ENCODE measurements at places on chromosomes 7 and 10.
A peak's percentile ranks its signal among the peaks of the same experiment; 100 is the strongest.

GRCh38 chr10:86344281-86344680, 22.3 kb downstream of the GRID1 start:
- no peak for DNase-seq

DNA sequence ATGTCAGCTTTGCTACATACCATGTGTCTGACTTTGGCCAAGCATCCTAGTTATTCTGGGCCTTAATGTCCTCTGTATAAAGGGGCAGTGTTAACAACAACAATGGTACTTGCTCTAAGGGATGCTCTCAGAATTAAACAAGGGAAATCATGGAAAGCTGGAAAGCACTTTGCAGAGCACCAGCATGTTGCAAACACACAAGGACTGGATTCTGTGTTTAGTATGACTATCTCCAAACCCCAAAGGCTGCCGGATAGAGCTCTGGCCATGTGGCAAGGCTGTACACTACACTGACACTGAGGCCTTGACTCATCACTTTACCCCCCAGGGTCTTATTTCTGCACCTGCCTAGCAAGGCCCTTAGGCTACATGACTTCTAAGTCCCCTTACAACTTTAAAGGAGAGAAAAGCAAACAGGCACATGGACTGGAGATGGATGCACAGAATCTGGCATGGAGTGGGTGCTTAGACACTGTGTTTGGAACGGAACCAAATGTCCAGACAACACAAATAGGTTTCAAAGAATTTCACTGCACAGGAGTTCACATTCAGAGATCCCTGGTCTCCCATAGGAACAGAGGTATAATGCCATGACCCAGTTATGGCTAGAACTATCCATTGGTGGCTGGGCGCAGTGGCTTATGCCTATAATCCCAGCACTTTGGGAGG, 74.6 kb downstream of the FAM13C start:
- DNase-seq, result no peak

DNA sequence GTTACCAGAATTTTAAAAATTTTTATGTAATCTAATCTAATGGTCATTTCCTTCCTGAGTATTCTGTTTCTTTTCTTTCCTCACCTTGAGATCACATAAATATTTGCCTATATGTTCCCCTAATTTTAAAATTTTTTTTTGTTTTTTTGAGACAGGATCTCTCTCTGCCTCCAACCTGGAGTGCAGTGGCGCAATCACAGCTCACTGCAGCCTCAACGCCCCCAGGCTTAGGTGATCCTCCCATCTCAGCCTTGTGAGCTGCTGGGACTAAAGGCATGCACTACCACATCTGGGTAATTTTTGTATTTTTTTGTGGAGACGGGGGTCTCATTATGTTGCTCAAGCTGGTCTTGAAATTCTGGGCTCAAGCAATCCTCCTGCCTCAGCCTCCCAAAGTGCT, 4.1 kb upstream of the PROSER2 start:
- no peak for DNase-seq

DNA sequence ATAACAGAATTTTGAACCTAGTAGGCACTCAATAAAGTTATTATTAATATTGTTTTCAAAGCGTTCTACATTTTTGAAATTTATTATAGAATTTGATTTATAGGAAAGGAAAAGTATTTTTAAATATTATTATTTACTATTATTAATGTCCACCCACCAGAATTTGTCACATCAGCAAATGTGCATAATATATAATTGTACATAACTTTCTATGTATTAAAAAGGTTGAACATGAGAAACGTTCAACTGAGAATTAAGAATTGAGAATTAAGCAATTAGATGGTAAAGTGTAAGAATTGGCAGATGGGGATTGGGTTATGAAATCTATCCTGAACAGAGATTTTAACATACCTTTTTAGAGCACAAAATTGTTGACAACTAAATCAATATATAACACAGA, 129.8 kb downstream of the PTN start:
- no peak for DNase-seq

GRCh38 chr7:105934572-105935185, 28.4 kb upstream of the CDHR3 start:
- DNase-seq, result no peak

DNA sequence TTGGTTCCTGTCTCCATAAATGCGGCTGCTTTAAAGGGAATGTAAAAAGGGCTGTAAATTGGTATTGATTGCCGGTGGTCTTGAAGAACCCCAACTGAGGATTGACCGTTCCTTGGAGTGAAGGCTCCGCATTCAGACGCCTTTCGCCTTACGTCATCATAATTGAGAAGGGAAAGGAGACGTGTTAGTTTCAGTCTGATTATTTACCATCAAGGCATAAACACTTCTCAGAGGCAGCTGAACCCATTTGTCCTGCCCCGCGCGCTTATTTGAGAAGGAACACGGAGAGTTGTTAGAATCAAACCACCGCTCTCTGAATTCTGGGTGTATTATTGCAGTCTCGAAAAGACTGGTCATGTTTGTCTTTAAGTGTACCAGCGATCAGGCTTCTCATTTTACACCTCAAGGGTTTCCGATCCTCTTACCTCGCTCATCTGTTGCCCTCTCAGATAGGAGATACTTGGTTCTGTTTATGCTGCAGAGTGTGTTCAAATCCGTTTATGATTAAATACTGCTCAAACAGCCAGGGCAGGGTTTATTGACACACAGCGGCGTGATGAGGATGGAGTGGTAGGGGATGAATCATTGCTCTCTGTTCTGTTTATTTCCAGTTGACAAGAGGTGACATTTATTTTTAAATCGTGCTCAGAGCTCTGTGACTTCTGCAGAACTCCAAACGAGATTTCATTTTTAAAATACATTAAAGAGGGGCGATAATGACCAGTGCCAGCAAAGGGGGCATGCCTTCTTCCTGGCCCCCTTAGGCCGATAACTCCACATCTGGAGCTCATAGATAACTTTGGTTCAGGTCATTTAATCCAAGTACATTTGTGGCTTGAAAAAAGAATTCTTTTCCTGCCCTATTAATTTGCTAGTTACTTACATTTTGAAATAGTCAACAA, 30.4 kb downstream of the FOXK1 start:
- no peak for DNase-seq

DNA sequence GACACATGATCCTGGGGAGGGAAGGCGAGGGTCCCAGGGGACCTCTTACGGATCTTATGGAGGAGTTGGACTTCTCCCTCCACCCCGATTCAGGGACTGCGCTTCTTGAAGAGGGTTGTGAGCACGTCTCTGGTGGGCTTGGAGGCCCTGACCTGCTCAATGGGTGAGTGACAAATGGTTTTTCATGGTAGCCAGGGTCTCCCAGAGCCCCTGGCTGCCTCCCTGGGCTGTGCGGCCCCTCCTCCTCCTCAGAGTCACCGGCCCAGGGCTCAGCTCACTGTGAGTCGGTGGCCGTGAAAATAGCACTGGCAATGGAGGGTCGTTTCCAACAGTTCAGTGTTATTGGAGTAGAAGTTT, 26.6 kb downstream of the INPP5A start:
- DNase-seq, result no peak

GRCh38 chr7:11726794-11727155, 105.2 kb downstream of the THSD7A start:
- DNase-seq, result no peak

DNA sequence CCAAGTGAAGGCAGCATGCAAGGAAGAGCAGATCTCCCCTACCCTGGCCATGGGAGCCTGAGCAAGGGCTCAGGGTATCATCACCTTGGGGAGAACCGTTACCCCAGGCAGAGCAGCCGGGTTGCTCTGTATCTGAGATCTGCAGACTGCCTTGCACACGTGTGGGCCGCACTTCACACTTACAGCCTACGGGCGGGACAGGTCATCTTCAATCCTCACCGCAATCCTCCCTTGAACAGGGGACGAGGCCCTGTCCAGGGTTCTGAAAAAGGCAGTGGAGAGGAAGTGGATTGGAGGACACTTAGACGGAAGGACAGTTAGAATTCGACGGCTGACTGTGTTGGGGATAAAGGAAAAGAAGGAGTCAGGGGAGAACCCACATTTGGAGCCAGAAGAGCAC, 51.4 kb downstream of the NPS start:
- no peak for DNase-seq

DNA sequence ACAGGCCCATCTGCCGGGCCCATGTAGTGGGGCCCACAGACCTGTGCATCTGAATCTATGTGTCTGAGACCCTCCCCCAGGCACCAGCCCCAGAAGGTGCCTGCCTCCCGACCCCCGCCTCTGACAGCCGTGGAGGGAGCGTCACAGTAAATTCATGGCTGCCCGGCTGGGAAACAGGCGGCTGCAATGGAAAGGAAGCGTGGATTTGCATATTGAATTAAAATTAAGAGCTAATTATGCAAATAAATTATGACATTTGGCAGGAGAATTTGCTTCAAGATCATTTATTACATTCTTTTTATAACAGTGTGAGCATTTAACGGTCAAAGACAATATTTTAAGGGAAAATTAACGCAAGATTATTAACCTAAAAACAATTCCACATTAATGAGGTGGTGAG, 92.3 kb downstream of the HIF1AN start:
- DNase-seq, result no peak

DNA sequence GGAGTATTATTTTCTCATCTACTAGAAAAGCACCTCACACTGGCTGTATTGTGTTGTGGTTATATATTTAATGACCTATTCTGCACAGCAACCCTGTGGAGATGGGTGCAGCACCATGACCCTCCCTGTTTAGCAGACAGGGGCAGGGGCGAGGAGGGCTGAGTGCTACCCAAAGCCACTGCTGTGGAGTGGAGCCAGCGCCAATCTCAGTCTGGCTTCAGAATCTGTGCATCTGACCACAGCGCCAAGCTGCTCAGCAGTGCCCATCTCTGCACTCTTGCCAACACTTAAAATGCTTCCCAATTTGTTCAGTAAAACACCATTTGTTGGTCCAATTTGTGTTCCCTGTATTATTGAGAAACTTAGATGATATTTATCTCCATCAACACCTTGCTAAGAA, 239.1 kb downstream of the ZMYND11 start:
- DNase-seq, result no peak

- no peak for DNase-seq
Measured at GRCh38 chr7:92292981-92293380, 47.2 kb downstream of the ANKIB1 start.

GRCh38 chr7:434891-435629, 84.6 kb downstream of the PDGFA start:
- DNase-seq, result no peak

DNA sequence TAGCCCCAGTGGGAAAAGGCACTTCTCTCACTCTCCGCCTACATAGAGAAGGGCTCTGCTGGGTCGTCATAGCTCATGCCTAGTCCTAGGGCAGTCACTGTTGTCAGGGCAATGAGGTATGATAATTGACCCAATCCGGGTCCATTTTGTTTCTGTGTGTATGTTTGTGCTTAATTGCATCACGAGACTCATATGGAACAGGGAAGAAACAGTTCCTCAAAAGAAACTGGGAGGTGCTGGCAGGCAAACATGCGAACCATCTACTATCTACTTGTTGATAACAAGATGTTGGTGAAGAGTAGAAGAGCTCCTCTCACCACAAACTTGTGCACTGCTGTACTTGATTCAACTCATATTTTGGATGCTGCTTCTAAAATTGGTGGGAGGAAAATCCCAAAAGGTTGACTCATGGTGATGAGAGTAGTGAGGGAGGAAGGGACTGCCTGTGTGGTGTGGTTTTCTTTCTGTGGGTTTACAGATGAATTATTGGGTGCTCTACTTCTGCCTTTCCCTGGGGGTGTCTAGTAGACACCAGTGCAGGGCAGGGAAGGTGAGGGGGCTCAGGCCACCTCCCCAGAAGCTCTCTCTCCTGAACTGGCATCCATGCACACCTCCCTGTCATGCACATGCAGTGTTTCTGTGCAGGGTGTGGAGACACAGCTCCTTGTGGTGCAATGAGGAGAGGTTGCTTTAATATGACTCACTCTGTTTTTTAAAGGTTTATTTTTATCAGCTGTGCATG, 29.4 kb downstream of the LSMEM1 start:
- no peak for DNase-seq

- peak; percentile 69 for DNase-seq
Measured at GRCh38 chr10:119206603-119207365, 587 bp upstream of the GRK5 start.

DNA sequence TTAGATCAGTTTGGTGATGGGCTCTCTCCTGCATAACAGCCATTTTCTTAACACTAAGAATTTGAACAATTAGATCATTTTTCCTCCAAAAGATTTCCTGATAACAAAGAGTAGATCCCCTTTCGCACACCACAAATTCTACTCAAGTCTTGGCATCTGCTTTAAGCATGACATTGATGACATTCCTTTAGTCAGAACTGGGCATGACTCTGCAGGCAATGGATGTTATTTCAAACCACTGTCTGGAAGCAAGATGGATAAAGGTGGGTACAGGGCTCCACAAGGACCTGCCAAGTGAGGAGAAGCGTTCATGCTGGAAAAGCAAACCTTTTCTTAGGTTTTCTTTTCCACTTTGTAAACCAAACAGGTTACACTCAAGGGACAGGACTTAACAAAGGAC, 123.5 kb downstream of the GLCCI1 start:
- no peak for DNase-seq

DNA sequence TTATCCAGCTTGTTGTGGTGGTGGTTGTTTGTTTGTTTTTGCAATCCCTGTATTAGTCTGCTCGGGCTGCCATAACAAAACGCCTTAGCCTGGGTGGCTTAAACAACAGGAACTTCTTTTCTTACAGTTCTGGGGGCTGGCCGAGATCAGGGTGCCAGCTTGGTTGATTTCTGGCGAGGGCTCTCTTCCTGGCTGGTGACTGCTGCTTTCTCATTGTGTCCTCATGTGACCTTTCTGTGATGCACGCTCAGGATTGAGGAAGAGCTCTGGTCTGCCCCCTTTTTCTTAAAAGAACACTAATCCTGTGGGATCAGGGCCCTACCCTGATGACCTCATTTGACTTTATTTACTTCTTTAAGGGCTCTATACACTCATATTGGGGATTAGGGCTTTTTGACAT, 107.1 kb upstream of the NRP1 start:
- DNase-seq, result no peak

- DNase-seq, result no peak
Measured at GRCh38 chr7:37901236-37901827, 15.3 kb downstream of the SFRP4 start.

DNA sequence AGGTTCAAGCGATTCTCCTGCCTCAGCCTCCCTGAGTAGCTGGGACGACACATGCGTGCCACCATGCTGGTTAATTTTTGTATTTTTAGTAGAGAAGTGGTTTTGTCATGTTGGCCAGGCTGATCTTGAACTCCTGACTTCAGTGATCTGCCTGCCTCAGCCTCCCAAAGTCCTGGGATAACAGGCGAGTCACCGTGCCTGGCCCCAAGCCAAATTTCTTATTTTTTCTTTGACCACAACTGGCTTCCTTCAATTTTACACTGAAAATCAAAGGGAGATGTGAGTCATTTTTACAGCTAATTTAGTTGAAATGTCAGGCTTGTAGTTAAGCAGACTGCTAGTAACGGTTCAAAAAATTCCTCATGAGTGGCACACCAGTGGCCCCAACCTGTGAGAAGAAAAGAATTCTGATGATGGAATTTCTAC, 7.8 kb downstream of the RNF216 start:
- DNase-seq, result peak; percentile 25

Data from activated naive CD4-positive, alpha-beta T cell treated with anti-CD3 and anti-CD28 coated beads, Interleukin-2, amount 10 ng/mL, durations not matched to agents 7 days and 5 days (primary cell).